EL (cell line): ENCODE measurements at places on chromosomes 3 and 15.

- peak; percentile 74 for DNase-seq
These were observed at the start of gene MKRN3 for GRCh38 chr15:23565395-23566070. Gene MKRN3 (plus strand): TSS chr15:23565674. CDS start chr15:23565783, 109 bp downstream.

GRCh38 chr3:117873249-117873600 lies 1161.4 kb downstream of the IGSF11 start:
- DNase-seq = no peak

- no peak for DNase-seq
These were observed 45.4 kb upstream of the UBE2E1 start for GRCh38 chr3:23760325-23760724.

- DNase-seq = no peak
These were observed 14.1 kb upstream of the HRH1 start for GRCh38 chr3:11140030-11140712.

DNA sequence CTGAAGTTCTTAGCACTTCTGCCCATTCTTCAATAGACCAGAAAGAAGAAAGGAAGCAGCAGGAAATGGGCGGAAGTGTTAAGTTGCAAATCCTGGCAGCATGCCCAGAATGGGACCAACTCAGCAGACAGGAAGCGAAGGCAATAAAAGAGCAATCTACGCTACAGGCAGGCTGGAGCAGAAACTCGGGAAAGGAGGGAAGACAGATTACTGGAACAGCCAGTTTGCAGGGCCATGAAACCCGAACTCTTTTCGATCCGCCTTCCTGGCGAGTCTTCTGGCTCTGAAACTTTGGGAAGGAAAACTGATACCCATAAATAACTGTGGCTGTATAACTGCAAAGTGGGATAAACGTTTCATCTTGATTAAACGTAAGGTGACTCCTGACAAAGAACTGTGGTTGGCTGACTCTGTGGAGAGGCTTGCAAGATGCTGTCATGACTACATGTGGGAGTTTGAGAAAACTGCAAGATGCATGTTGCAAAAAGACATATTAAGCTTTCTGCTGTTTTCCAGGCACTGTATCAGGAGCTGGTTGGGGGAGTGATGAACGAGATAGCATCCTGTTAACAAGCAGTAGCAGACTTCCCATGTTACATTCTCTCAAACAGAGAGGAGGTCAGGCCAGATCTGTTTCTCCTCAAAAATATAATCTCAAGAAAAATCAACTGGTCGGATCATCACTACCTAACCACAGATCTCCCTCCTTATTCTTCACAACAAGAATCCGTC lies 67.8 kb downstream of the FMN1 start:
- DNase-seq = peak; percentile 96

- DNase-seq = no peak
These were observed 74.9 kb downstream of the SIDT1 start for GRCh38 chr3:113607219-113607596.

GRCh38 chr3:49839193-49839809 lies 17.1 kb downstream of the TRAIP start:
- peak; percentile 70 for DNase-seq

DNA sequence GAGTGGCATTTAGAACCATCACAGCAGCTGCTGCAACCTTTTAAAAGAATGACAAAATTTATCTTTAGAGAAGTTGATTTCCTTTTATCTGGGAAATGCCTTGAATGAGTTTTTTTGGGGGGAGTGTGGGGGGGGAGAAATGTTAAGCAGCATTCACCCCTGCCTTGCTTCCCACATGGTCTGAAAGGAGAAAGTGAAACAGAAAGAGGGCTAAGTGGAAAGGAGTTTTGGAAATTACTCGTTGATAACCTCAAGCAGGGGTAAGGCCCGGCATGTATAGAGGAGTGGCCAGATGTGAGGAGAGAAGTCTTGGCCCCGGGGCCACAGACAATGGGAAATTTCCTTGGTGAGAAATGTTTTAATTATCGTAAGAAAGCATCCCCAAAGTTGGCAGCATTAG lies 23.5 kb downstream of the B3GALNT1 start:
- DNase-seq = no peak

DNA sequence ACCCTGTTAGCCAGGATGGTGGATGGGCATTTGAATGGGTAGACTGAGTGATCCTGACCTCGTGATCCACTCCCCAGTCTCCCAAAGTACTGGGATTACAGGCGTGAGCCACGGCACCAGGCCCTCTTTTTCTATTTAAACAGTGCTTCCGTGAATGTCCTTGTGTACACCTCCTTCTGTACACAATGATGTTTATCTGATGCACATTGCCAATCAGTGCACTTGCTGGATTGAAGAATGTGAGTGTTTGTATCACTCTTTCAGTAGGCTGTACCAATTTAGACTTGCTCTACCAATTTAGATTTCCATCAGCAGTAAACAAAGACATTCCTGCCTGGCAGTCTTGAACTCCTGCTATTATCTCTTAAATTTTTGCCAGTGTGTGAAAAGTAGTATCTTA lies 8.9 kb upstream of the ZNF619 start:
- no peak for DNase-seq

DNA sequence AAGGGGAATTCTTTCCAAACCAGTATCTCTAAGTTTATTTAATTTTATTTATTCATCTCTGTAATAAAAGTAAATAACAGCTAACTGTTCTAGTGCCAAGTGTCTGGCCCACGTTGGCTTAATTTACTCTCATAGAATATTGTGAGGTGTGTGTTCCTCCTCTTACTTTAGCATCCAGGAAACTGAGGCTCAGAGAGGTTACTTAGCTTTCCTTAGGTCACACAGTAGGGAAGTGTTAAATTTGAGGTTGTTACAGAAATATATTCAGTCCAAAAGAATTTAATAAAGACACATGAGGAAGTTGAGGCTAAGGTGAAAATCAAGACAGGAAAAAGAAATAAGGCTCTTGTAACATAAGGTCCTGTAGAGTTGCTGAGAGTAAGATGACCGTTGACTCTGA lies 84.4 kb upstream of the MRPS22 start:
- DNase-seq = no peak

DNA sequence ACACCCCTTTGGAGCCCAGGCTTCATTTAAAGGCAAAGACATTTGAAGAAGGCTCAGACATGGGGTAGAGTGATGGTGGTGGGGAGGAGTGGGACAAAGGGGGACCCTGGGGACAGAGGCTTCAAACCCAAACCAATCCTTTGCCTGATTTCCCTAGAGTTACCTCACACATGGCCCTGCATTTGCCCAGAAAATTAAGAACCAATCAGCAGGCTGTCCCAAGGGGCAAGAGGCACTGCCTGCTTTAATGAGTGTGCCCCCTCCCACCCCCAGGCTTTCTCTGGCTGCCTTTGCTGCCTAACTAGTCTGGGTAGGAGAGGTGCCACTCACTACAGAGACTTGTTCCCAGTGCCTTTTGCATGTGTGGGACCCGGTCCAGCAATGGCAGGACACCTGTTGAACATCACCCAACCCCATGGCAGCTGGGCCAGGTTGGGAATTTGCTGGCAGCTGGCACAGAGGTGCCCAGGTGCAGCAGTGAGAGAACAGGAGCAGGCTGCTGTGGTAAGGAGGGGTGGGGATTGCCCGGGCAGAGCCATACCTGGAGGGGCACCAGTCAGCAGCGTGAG lies 38.4 kb downstream of the CCDC33 start:
- no peak for DNase-seq

DNA sequence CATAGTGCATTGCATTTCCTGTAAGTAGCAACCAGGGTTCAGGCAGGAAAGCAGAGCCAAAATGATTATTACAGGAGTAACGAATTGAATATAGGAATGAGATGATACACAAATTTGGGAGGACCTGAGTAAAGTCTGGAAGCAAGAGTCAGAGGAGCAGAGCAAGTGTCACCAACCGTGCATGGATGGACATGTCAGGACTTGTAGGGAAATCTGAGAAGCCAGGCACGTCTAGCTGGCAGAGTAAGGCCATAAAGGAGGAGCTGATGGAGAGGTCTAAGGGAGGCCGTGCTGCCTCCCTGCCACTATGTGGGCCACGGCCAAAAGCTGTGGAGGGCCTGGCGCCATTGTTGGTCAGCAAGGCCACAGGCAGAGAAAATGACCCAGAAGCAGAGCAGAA lies 22.4 kb downstream of the GJD2 start:
- no peak for DNase-seq

DNA sequence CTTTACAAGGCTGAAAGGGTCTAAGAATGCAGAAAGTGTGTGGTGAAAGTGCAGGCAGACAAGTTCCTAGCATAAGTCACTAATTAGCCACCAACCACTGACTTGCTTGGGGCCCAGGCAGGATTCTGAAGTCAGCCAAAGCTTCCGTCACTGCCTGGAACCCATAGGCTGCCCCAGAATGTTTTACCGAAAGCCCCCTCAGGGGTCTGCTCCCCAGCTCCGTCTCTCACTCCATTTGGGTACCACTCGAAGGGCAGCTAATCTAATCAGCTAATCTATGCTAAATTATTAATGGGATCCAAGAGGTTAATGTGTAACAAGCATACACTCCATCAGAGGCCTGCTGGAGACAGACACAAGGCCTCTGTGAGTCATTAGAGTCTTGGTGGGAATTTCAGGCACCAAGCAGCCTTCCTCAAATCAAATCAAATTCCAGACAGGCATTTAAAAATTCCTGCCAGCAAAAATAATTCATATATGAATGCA lies 13.2 kb downstream of the ADAMTS9 start:
- DNase-seq = no peak

- DNase-seq = no peak
These were observed 56.1 kb downstream of the PIK3CB start for GRCh38 chr3:138778643-138779042.

DNA sequence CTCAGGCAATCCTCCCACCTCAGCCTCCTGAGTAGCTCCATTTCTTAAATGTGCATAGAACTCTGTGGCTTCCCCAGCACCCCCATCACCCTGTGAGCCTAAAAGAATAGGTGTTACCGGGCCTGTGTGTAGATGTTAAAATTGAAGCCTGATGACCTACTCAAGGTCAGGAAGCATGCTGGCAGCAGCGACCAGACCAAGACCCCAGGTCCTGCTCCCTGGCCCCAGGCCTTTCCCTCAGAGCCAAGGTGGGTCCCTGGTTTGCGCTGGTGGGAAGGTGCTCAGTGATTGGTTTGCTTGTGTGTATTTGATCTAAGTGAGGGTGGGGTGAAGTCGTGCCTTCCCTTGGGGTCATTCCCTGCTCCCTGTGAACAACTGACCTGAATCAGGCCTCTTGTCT lies 18.4 kb upstream of the CRABP1 start:
- DNase-seq = no peak

GRCh38 chr15:99176757-99177156 lies 71.9 kb downstream of the SYNM start:
- DNase-seq = no peak

GRCh38 chr15:95825208-95825607 lies 505.3 kb upstream of the NR2F2 start:
- no peak for DNase-seq

GRCh38 chr15:28066231-28066630 lies 32.9 kb downstream of the OCA2 start:
- DNase-seq = no peak

DNA sequence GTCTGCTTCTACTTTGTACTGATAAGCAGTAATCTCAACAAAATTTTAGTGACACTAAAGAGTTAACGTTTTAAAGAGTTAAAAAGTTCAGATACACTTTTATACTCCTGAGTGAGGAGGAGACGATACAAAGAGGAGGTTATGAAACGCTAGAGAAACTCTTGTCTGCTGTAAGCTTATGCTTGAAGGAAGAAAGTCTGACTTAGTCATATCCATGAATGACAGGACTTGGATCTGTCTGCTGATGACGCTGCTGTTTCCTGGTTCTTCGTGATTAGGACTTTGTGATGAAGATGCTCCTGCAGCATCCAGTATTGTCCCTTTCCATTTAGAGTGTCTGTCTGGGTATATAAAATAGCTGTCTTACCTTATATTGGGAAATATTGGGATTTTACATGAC lies 15.8 kb downstream of the TCF12 start:
- DNase-seq = no peak
